ENCODE measurements at places on chromosomes 4 and X.

DNA sequence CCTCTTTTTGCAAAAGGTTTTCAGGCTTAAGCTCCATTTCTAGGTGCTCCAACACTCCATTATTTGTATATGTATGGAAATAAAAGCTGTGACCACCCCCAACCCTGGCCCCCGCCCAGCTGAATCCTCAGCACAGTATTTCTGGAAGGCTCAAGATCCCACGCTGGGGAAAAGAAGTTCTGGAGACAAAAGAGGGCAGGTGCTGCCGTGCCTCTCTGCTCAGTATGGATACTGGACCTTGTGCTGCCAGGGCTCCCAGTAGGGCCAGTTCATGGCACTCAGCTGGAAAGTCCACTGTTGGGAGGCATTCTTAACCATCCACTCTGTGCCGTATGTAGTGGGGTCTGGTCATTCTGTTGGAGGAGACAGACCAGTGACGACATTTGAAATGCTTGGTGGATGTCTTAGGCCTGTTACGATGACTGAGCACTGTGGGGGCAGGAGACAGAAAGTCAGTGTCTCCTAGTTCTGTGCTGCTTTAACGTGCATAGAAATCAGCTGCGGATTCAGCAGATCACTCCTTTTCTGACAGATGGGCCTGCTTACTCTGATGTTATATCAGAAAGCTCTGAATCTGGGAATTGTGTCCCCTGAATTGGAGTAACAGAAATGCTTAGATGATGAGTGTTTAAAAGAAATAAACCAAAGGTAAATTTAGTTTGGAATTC lies 48.4 kb upstream of the MSANTD1 start:
- no peak for DNase-seq

- no peak for DNase-seq
These were observed 9.8 kb downstream of the GUCY1A1 start for GRCh38 chr4:155676430-155676825.

DNA sequence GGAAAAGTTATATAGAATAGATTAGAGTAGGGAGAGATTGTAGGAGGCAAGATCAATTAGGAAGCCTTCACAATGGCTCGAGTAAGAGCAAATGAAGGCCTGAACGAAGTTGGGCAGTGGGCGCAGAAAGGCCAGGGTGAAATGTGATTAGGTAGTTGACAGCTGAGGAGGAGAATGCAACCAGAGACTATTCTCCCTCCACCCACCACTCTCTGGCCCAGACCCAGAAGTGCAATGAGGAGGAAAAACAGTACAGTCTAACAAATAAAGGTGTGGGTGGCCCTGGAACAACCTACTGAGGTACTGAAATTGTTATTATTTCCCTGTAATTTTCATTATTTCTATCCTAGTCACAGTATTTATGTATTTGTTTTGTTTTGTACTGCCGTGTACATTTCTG lies 176.7 kb downstream of the SLC39A8 start:
- DNase-seq, result no peak

GRCh38 chr4:142705820-142706219 lies 140.3 kb downstream of the INPP4B start:
- DNase-seq, result no peak

- DNase-seq, result no peak
These were observed 26.0 kb downstream of the AIFM1 start for GRCh38 chrX:130139474-130140201.

Data from fibroblast of the aortic adventitia (primary cell).